ENCODE measurements at places on chromosomes 16 and 17. TPM values are rescaled to one million over a fixed set of nuclear protein-coding genes. Genes with fewer than 3 reads are reported as not detected.

DNA sequence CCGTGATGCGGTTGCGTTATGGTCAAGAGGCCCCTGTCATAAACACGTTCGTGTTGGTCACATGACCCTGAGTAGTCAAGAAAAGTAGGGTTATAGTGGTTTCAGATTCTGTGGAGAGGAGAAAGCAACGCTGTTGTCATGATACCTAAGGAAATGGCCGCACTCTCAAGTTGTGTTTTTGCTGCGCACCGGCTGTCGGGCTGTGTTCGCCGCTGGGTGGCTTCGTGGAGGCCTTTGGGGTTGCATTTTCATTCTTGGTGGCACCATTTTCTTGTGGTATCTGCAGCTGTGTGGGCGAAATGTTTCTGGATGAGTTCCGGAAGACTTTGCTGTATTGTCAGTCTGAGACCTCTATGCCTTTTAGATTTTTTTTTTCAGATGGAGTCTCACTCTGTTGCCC, 35.0 kb downstream of the DEF8 start:
- no peak for DNase-seq

GRCh38 chr16:2857451-2858244, at the start of gene PRSS22:
Gene PRSS22 (minus strand): TSS chr16:2858170. CDS start chr16:2858104, 66 bp downstream.
- DNase-seq, result peak; percentile 77

GRCh38 chr16:84774810-84775209, 45.0 kb upstream of the CRISPLD2 start:
- DNase-seq, result no peak

DNA sequence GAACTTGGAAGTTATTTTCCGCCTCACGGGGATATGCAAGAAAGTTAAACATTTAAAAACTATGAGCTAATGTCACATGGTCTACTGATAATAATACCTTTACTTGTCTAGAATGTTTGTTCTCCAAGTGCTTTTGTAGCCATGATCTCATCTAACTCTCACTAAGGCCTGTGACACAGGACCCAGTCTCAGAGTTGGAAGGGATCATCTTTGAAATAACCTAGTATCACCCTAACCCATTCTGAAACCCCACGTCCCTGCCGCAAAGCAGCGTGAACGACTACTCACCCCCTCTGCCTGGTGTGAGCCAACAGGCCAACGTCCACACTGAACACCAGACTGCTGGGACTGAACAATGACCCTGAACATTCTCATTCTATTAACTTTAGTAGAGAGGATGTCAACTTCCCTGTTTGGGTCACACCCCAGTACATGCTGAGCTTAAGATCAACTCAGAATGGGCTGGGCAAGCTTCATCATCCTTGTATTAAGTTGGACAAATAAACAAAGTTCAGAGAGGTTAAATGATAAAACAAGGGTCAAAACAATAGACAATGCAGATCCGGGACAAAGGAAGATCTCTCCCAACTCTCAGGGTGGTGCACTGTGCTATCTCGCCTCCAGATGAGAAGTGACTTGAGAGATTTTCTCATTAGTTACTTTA, 54.8 kb upstream of the BCAR1 start:
- peak; percentile 65 for DNase-seq

- DNase-seq, result peak; percentile 55
Measured at GRCh38 chr16:51151435-51151960, 428 bp upstream of the SALL1 start.

DNA sequence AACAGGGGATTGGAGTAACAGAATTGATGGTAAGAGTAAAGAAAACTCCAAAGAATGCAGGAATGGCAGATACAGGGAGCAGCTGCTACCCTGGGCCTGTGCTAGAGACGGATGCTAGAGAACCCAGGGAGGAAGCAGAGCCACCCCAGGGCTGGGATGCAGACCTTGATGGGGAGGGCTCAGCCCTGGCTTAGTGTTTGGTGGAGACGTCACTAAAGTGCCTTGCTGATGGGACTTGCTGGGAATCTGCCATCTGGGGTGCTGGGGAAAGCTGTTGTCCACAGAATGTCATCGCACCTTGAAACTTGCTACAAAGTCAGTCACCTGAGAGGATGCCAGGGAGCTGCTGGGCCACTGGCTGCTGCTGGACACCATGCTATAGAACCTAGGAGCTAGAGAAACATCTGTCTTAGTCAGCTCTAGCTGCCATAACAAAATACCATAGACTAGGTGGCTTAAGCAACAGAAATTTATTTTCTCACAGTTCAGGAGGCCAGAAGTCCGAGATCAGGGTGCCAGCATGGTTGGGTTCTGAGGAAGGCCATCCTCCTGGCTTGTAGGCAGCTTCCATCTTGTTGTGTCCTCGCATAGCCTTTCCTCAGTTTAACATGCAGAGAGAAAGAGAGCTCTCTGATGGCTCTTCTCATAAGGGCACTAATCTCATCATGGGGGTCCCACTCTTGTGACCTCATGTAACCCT, 15.3 kb downstream of the MT1X start:
- DNase-seq, result no peak

- no peak for DNase-seq
Measured at GRCh38 chr16:57986196-57986595, 14.3 kb downstream of the ZNF319 start.

- DNase-seq, result peak; percentile 11
Measured at GRCh38 chr17:60586288-60586974, 13.6 kb upstream of the PPM1D start.

PRCD gene
- total RNA-seq, result 1.6 TPM

ATP2C2 gene
- total RNA-seq, result 159 TPM

GRCh38 chr17:47316311-47316710, 7.4 kb upstream of the EFCAB13 start:
- no peak for DNase-seq

TBC1D3D gene
- 0.84 TPM for total RNA-seq

DNA sequence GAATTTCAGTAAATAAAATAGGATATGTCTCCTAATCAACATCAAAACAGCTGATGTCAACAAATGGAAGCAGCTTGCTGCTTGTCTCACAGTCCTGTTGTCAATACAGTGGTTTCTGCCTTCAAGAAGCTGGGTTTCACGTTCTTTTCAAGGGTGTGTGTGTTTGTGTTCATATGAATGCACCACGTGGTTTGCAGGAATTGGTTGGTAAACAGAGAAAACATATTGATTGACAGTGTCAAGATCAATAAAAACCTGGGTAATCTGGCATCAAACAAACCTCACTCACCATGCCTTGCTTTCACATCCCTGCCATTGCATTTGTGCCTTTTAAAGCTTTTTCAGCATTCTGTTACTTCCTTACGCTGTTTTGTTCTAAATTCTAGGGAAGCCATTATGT, 585.7 kb upstream of the CA10 start:
- no peak for DNase-seq

LITAFD gene
- total RNA-seq, result not detected

DNA sequence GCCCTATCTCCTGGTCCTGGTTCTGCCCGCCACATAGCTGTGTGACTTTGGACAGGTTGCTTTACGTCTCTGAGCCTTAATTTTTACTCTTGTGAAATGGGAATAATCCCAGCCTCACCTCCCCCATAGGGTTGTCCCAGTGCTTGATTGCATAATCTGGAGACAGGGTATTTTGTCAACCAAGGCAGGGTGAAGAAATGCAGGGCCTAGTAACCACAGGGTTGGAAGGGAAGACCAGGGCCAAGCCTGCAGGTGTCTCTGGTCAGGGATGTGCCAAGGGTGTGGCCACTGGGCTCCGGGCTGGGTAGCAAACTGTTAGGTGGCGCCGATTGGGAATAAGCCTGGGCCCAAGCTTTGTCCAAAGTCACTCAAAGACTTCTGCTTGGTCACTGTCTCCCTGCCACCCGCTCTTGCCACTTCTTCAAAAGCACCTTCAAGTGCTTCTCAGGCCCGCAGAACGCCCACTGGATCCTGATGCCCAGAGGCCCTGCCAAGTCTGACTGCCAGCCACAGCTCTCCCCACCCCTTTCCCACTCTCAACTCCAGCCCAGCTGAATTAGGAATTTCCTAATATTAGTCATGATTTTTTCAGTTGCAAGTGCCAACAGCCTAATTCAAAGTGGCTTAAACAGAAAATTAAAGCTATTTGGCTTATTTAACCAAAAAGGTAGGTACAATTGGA, 20.6 kb upstream of the COL1A1 start:
- DNase-seq, result no peak

- DNase-seq, result no peak
Measured at GRCh38 chr17:41678411-41678906, 10.2 kb upstream of the EIF1 start.

NECAB2 gene
- 0.96 TPM for total RNA-seq

DNA sequence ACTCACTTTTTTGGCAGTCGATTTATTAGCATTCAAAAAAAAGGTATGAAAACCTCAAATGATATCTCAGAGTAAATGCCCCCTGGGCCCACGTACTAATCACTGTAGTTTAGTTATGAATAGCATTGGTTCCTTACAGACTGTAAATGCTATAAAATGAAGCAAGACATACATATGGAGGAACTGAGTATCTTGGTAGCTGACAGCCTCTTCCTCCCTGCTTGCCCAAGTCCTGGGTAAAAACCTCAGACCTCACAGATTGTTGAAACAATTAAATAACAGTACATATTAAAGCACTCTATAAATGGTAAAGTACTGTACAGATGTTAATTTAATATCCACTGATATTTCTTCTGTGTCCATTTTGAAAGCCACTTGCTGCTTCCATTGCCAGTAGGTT, 33.2 kb upstream of the ABCC11 start:
- no peak for DNase-seq

TMC5 gene
- total RNA-seq, result 73.4 TPM

Data from mucosa of descending colon (tissue), 3 donors.